ENCODE measurements at places on chromosomes 6 and 20.

- DNase-seq = no peak
Measured at GRCh38 chr6:3957321-3957720, 108.1 kb downstream of the FAM50B start.

DNA sequence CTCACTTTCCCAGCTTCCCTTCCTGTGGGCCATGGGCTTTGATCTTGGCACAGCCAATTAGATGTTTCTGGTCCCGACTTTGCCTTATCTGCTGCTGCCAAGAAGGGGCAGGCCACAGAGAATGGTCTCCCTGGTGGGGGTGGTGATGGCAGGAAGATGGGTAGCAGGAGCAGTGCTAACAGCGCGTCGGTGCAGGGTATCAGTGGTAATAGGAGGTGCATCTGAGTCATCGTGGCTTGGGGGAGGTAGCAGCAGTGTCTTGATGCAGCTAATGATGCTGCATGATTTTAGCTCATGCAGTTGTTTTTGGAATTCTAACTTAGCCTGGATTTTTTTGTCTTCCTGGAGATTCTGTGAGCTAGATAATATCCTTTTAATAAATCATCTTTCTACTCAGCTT lies 18.9 kb upstream of the MAS1 start:
- no peak for DNase-seq

- DNase-seq = no peak
Measured at GRCh38 chr20:62709537-62709905, 885 bp downstream of the NTSR1 start.

- DNase-seq = no peak
Measured at GRCh38 chr6:127120023-127120786, 1.7 kb downstream of the RSPO3 start.

DNA sequence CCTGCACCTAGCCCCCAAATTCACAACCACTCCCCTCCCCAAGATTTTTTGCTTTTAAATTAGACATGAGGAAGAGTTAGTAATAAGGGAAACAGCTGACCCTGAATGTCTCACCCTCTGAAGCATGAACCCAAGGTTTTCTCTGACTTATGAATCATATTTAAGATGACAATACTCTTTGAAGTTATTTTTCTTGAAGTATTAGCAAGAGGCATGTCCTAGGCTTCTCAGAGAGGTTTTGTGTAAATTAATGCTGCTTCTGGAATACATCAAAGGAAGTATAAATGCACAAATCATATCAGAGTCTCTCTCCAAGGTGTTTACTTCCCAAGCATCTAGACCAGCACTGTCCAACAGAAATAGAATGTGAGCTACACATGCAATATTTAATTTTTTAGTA lies 408.1 kb upstream of the MARCKS start:
- no peak for DNase-seq

DNA sequence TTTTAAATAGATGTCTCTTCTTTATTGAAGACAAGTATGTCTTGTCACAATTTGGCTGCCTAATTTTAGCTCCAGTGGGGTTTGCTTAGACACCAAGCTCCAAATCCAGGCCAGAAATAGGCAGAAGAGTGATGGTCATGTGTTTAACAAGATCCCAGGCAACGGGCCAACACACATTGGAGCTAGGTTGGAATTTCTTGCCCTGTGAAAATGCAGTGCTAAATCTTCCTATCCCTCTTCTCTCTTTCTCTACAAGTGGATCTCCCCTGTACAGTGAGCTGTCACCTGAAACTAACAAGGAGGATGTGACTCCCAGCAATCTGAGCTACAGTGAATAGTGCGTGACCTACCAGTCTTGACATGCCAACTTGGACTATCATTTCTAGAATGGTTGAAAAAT lies 65.3 kb upstream of the VGLL2 start:
- no peak for DNase-seq

DNA sequence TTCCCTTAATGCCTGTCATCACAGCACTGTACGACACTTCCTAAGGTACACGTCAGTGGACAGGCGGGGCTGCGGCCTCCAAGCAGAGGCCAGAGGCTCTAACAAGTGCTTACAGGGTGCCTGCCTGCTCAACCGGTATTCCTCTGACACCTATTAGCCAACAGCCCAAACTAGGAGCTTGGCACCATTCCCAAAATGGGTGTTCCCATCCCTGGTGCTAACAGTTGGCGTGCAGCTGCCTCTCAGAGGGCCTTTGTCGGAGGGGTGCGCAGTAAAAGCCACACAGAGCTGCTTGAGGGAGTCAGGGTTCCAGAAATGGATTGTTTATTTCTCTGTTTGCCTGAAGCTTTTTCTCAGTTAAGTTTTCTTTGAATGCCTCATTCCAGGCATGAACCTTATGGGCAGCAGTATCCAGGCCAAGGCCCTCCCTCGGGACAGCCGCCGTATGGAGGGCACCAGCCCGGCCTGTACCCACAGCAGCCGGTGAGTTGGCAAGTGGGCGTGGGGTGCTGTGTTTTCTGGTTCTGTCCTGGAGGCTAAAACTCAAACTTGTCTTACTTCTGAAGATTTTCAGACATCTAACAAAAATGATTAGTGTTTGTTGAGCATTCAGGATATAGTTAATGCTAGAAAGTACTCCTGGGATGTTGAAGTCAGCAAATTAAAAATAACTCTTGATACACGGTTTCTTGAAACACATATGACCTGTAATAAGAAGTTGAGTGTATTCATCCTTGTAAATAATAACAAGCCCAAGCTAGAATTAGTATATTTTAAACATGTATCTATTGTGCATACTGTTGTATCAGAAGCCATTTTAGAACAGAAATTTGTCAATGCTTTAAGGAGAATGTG lies 124.7 kb downstream of the TMEM242 start:
- DNase-seq = no peak

DNA sequence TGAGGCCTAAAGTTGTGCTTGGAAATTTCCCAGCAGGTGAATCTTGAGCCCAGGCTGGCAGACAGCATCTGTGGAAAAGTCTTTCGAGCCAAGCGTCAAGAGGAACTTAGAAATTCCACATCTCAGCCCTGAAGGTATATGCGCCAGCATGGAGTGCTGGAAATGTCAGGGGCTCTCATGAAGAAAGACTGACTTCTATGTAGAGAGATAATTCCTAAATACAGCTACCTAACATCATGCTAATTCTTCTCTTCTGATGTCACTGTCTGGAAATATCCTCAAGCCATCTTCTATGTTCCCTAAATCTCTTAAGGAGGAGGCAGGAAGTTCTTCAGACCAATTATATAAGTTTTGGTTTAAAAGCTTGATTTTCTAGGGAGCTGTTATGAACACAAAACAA lies 492.4 kb upstream of the MARCKS start:
- no peak for DNase-seq

DNA sequence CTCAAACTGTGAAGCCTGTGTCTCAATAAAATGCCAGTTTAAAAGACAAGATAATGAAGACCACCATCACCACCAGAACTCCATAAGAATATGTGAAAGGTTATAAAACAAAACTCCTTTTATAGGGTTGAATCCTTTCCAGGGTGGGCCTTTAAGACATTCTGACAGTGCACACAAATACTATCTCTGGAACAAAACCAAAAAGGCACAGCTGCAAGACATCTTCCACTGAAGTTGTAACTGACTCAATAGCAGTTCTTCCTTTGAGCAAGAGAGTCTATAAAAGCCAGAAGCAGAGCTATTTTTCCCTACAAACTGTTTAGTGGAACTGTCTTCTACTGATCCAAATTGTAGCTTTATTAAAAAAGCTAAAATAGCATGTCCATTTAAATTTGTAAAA lies 81.6 kb downstream of the EPB41L2 start:
- DNase-seq = peak; percentile 58

DNA sequence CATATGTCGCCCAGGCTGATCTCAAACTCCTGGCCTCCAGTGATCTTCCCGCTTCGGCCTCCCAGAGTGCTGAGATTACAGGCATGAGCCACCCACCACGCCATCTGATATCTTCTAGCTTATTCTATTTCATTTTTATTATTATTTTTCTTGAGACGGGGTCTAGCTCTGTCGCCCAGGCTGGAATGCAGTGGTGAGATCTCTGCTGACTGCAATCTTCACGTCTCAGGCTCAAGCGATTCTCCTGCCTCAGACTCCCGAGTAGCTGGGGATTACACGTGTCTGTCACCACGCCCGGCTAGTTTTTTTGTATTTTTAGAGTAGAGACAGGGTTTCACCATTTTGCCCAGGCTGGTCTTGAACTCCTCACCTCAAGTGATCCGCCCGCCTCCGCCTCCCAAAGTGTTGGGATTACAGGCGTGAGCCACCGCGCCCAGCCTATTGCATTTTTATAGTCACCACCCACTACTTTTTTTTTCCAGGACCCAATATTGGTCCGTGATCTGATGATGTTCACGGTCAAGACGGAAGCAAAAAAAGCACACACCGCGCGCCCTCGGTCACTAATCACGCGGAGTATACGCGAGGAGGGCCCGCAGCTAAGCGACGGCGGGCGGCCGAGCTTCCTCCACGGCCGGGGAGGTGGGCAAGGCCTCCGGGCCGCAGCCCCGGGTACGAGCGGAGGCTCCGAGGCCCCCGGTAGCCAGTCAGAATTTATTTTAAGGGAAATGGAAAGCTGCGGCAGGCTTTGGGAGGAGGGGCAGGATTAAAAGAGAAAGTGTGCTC lies 1.1 kb upstream of the LSM14B start:
- DNase-seq = no peak

- no peak for DNase-seq
Measured at GRCh38 chr6:107342144-107342543, 117.2 kb downstream of the PDSS2 start.

GRCh38 chr6:130412556-130413290 lies 46.9 kb downstream of the TMEM200A start:
- no peak for DNase-seq

GRCh38 chr20:63097336-63097831 lies 90.6 kb upstream of the BHLHE23 start:
- DNase-seq = no peak

DNA sequence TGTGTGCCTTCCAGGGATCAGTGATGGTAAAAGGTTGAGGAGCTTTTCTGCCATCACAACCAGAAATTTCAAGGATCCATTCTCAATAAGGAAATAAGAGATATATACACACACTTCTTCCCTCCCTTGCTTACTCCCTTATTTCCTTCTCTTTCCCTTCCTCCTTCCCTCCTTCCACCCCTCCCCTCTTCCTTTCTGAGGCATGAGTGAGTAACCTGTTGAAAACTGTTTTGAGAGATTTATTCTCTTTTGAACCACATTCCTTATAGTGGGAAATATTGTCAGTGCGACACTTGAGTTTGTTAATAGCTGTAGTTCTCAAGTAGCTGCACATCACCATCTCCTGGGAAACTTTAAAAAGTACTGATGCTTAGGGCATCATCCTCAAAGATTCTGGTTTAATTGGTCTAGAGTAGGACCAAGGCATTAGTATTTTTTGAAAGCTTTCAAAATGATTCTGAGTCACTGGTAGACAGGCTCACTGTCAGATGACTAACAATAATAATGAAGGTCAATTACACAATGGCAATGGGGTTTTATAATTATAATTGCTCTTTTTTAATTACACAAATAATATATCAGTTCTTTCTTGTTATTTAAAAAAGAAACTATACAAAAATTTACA lies 109.9 kb downstream of the POPDC3 start:
- no peak for DNase-seq

GRCh38 chr20:19554666-19555065 lies 203.4 kb upstream of the RIN2 start:
- DNase-seq = no peak

- DNase-seq = no peak
Measured at GRCh38 chr6:125380474-125380873, 78.7 kb upstream of the HDDC2 start.

- peak; percentile 43 for DNase-seq
Measured at GRCh38 chr6:88982720-88983119, 19.3 kb upstream of the RNGTT start.

GRCh38 chr20:62395311-62396242 lies 8.7 kb downstream of the RPS21 start:
- DNase-seq = no peak

DNA sequence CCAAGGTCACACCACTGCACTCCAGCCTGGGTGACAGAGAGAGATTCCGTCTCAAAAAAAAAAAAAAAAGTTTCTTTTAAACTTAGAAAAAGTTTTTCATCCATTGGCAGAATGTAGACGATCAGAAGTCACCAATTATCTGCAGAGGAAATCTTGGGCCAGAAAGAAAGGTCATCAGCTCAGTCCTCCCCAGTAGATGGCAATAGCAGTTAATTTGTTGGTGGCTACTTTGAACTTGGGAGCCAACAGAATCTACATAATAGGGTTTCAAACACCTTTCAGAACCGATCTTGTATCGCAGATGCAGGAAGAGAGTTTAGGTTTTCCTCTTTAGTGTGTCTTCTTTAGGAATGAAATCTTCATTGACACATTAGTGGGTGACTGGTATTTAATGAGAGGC lies 41.7 kb downstream of the LBP start:
- no peak for DNase-seq

DNA sequence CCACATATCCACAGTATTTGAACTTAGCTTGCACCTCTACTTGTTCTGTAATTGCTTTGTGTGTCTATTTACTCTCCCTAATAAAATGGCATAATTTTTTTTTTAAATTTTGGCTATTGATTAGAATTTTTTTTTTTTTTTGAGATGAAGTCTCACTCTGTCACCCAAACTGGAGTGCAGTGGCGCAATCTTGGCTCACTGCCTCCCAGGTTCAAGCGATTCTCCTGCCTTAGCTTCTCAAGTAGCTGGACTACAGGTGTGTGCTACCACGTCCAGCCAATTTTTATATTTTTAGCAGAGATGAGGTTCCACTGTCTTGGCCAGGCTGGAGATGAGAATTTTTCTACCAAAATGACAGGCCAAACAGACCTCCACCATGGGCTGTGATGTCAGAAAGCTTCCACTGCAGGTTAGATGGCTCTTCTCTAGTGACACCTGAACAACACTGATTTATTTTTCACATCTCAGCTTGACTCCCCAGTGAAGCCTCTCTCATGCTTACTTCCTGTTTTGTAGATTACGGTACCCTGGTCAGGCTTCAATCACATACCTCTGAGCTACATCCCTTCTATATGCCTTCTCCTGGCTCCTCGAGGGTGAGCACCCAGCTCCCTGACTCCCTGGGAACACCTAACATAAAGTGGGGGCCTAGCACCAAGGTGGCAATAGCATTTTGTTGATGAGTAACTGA lies 112.8 kb downstream of the ARHGAP18 start:
- no peak for DNase-seq
